Fibroblast of skin of back (primary cell): ENCODE measurements at places on chromosomes 3 and 15.

DNA sequence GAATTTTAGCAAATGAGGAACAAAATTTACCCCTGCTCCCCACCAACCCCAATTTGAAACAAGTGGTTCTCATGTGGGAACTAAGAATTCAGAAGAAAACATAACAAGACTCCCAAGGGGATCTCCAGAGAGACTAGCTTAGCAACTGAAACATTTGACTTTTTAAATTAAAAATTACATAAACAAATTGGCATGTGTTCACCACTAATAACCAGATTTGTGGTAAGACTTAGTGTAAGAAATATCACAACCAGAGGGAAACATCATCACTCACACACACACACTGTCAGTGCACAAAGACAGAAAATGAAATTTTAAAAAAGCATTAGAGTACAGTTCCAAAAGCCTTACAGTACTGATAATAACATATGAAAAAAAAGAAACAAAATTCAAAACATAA, 348.8 kb downstream of the CGGBP1 start:
- no peak for DNase-seq

DNA sequence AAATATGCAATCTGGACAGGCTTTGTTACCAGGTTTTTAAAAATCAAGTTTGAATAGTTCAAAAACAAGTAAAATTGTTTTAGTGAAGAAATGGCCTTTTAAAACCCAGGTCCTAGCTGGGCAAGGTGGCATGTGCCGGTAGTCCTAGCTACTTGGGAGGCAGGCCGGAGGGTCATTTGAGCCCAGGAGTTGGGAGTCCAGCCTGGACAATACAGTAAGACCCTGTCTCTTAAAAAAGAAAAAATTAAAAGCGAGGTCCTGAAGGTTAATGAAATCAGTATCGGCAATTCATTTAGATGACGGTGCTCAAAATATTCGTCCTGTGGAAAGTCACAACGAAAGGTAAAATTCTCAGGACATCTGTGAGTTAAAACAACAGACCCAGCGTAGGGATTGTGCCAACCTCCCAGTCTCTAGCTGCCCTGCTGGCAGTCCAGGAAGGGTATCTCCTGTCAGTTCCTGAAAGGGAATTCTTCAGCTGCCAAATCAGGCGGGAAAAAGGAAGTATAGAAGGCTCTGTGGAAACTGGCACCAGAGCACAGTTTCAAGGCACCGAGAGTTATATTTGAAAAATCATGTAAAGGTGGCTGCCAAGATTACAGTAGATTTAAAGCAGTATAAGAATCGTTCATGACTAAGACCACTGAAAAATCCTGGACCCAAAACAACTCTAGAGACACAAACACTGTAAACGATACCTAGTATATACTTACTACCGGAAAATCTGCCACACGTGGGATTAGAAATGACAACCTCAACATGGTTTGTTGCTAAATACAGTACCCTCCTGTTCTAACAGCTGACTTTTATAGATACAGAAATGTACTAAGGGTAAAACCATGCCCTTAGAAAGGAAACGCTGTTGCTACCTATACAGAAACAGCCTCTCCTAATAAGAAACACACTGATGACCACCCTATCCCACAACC, 1.2 kb upstream of the ABHD17C start:
- no peak for DNase-seq

DNA sequence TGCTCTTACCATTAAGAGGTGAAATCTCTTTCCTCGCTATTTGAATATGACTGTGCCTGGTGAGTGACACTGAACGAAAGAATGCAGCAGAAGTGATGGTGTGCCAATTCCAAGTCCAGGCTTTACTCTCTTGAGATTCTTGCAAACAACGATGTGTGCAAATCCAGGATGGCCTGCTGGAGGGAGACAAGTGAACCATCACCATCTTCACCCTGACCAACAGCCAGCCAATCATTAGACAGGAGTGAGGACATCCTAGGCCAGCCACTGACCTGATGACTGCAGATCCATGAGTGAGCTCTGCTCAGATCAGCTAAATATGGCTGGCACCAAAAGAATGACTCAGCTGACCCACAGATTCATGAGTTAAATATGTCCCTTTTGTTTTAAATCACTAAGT, 878.0 kb downstream of the PDCD6IP start:
- DNase-seq, result peak; percentile 50

- no peak for DNase-seq
Measured at GRCh38 chr15:72967397-72967796, 84.9 kb upstream of the NEO1 start.

GRCh38 chr3:125067225-125067624, 11.4 kb upstream of the HEG1 start:
- DNase-seq, result peak; percentile 81

- DNase-seq, result peak; percentile 15
Measured at GRCh38 chr3:67863869-67864268, 209.5 kb upstream of the SUCLG2 start.

DNA sequence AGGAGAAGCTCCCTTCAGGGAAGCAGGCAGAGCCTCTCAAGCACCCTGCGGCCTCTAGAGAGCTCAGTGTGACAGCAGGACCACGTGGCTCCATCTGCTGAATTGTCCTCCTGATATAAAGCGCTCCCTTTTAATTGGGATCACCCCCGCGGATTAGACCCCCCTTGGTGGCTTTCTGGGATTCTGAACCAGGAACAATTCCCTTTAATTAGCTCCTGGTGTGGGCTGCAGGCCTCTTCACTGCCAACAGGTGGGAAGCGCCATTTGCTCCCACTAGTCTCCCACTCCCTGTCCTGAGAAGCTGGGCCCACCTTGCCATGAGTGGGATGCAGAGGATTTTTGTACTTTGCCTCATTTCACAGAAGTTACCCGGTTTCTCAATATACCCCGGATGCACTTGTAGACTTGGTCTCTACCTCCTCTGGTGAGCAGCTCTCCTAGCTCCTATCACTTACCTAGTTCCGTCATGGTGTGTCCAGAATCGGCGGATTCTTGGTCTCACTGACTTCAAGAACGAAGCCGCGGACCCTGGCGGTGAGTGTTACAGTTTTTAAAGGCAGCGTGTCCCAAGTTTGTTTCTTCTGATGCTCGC, 592 bp downstream of the PGPEP1L start:
- DNase-seq, result no peak

DNA sequence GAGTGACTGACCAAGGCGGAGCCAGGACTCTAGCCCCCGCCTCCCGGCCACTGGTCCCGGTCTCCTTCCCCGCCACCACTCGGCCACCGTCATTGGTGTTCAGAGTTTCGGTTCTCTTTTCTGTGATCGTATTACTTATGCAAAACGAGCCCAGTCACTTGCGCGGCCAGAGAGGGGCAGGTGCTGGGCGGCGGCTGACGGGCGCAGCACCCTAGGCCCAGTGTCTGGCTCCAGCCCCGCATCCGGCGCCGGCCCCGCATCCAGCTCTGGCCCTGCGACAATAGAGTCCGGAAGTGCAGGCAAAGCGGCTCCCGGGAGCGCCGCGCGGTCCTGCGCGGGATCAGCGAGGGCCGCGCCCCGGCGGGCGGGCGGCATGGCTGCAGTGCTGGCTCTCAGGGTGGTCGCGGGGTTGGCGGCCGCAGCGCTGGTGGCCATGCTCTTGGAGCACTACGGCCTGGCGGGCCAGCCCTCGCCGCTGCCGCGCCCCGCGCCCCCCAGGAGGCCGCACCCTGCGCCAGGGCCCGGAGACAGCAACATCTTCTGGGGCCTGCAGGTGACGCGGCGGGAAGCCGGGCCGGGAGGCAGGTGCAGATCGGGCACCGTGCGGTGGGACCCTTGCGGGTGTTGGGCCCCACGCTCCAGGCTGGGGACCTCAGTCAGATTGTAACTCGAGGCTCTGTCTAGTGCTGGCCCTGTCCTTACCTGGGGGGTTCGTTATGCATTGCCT, at the start of gene TMEM62:
TSS of gene TMEM62 (plus strand) at position 157 of the 727 bp plus-strand sequence. CDS start at position 374, 217 bp downstream.
- DNase-seq, result peak; percentile 67

- peak; percentile 5 for DNase-seq
Measured at GRCh38 chr3:153628591-153628990, 466.6 kb downstream of the RAP2B start.

DNA sequence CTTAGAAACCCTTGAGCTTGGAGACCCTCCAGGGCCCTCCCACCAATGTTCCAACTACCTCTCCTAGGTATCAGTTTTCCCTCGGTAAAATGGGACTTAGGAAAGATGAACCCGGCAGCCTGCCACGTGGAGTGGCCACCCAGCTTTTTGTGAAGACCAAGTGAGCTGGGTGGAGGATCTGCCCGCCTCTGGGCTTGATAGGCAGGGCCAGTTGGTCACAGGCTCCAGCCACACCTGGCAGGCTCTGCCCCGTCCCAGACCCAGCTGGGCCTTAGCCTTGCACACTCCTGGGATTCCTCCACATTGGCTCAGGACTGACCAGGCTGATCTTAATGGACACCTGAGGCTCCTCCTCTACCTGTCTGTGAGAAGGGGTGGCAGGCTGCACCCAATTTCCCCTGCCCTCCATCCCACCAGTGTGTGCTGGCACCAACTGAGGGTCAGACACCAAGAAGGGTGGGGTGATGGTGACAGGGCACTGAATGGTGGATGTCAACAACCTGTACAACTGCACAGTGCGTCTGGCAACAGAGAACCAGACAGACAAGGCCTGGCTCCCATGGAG, 761 bp upstream of the GRIP2 start:
- DNase-seq, result no peak

- no peak for DNase-seq
Measured at GRCh38 chr3:123338620-123339061, 110.2 kb downstream of the ADCY5 start.

DNA sequence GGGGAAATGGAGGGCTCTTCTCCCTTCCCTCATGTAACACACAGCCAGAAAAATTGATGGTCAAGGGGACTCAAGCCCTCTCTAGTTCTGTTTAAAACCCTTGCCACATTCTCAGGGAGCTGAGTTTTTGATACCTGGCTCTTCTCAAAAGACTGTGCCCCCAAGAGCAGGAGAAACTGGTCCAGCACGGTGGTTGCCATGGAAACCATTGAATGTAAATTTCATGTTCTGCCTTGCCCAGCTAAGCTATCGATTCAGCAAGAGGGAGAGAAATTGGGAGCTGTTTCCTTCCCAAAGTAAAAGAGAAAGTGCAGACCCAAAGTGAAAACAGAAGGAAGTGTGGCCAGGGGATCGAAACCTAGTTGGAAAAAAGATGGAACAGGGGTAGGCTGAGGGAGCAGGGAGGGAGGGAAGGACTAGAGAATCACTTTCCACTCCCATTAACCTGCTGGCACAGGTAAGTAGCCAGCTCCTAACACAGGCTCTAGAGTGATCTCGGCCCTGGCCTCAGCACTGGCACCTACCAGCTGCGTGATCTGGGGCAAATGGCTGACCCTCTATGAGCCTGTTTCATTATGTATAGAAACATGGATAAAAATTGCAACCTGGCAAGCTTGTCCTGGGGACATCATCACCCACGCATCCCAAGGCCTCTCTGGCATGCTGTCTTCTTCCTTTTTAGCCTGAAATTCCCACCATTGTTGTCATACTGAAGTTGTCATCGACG, 140.9 kb downstream of the TPRA1 start:
- DNase-seq, result no peak

DNA sequence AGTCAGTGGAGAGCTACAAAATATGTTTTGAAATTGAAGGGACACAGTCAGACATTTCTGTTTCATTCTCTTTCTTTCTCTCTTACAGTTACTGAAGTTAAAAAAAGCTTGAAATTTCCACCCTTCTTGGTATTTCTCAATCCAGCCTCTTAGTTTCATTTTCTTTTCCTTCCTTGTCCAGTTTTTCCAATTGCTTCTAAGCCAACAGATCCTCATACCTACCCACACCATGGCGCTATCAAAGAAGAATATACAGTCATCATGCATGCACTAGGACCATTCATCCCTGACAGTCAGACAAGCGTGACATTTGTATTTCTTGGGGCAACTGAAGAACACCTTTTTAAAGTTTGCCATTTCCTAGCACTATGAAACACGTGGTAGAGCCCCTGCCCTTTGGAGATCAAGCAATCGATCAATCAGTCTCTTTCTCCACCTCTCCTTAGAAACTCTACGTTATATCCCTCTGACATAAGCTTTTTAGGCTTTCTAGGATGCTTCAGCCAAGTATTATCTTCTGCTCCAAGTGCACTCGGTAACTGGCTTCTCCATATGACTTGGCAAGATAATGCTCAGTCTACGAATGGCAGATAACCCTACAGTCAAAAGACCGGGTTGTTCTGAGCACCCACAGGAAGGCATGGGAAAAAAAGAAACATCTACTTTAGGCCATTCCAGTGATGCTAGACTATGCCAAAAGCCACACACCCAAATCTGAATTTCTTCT, 65.4 kb downstream of the FBN1 start:
- no peak for DNase-seq

DNA sequence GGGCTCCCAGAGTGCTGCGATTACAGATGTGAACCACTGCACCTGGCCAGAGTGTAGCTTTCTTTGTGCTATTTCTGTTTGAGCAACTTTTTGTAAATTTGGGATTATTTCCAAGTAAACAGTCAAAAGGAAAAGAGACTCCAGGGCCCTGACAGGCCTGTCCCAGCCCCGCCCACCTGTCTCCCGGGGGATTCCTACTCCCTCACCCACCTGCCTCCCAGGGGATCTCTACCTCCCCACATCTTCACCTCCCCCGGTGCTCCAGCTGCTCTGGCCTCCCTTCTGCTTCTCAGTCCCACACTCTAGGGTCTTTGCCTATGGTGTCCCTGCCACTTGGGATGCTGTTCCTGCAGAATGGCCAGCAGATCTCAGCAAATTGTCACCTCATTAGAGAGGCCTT, 7.0 kb downstream of the RHCG start:
- DNase-seq, result no peak

GRCh38 chr3:9122732-9123364, 126.6 kb downstream of the SRGAP3 start:
- no peak for DNase-seq

GRCh38 chr3:168476360-168476980, 380.7 kb upstream of the GOLIM4 start:
- DNase-seq, result no peak

- no peak for DNase-seq
Measured at GRCh38 chr3:52147804-52148203, 6.4 kb downstream of the POC1A start.

DNA sequence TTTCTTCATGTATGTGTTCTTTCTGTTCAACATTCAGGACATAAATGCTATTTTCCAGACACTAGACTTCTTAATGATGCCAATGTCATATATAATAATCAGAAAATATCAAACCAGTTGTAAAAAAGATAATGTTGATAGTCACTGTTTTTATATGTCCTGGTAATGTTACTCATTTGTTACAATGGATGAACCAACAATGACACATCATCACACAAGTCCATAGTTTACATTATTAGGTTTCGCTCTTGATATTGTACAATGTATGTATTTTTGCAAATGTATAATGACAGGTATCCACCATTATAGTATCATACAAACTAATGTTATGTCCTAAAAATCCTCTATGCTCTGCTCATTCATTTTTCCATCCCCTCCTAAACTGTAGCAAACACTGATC, 243.8 kb upstream of the CDIN1 start:
- DNase-seq, result no peak

DNA sequence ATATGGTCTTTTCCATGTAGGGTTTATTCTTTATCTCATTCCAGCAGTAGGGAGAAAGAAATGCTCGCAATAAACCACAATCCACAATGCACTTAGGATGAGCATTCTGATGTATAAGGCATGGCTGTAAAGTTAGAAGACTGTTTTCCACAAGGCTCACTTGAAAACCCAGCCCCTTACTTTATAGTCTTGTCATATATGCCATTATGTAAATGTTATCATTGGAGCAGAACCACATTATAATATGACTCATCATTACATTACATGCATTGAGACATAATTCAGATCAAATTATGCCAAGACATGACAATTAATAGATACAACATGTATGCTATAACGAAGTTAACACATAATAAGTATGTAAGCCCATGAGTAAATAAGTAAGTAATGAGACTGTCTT, 348.1 kb downstream of the LSAMP start:
- DNase-seq, result peak; percentile 34
